Foreskin melanocyte (primary cell): ENCODE measurements at places on chromosomes 2 and 18.
A peak's percentile ranks its signal among the peaks of the same experiment; 100 is the strongest.

- DNase-seq = no peak
These were observed 76.5 kb upstream of the HAAO start for GRCh38 chr2:42868874-42869273.

DNA sequence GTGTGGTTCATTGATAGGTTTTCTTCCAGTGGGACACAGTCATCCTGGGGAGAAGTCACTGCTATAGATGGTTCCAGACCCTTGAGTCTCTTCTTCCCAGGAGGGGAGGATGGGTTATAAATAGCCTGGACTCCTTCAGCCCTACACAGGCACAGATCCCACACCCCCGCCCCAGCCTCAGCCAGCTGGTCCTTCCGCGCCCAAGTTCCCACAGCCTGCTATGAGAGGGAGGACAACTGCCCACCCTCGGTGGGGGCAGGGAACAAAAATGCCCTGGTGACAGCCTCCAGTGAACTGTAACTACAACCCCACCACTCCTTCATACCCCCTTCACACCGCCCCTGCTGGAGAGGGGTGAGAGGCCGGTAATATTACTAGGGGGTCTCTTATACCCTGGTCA lies 3.2 kb downstream of the ZBTB7C start:
- DNase-seq = no peak

GRCh38 chr18:50616484-50617048 lies 56.7 kb downstream of the MAPK4 start:
- DNase-seq = no peak

DNA sequence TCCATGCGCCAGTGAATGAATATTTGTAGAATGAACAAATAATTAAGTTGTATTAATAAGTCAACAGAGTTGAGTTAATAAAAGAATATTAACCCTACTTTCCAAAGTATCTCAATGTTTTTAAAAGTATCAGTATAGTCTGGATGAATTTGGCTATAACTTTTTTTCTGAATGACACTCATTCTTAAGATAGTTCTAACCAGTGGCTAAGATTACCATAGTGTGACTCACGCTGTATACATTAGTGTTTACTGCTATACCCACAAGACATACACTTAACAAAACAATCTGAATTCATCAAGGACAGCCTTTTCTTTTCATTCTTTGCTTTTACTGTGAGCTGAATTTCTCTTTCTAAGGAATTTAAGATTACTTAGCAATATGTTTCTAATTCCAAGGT lies 77.0 kb upstream of the PDE1A start:
- DNase-seq = no peak

- DNase-seq = peak; percentile 39
These were observed 145.0 kb downstream of the CLIP4 start for GRCh38 chr2:29260142-29260772.

DNA sequence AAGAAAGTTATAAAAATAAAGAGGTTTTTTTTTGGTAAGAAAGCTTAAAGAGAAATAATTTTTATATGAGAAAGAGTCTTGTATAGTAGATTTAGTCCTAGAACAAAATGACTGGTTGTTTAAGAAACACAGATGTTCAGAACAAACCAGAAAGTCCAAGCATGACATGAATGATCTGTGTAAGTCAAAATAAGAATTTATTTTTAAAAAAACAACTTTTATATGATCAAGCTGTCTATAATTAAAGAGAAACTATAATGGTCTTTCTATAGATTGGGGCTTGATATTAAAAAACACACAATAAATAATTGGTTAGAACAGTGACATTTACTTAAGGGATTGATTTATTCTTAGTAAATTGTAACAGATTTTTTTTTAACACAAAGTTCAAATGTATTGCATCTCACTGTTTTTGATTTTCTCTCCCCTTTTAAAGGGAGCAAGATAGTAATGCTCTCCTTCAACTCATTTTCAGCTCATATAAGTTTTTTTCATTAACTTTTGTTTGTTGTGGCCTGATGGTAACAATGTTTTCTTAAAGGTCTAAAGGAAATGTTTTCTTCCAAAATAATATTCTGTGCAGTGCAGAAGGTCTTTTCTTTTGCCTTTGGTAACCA lies 1256.8 kb downstream of the LRP1B start:
- no peak for DNase-seq

GRCh38 chr2:192195548-192196418 lies 1.1 kb upstream of the TMEFF2 start:
- no peak for DNase-seq

- no peak for DNase-seq
These were observed 24.9 kb downstream of the FHL2 start for GRCh38 chr2:105373895-105374401.

DNA sequence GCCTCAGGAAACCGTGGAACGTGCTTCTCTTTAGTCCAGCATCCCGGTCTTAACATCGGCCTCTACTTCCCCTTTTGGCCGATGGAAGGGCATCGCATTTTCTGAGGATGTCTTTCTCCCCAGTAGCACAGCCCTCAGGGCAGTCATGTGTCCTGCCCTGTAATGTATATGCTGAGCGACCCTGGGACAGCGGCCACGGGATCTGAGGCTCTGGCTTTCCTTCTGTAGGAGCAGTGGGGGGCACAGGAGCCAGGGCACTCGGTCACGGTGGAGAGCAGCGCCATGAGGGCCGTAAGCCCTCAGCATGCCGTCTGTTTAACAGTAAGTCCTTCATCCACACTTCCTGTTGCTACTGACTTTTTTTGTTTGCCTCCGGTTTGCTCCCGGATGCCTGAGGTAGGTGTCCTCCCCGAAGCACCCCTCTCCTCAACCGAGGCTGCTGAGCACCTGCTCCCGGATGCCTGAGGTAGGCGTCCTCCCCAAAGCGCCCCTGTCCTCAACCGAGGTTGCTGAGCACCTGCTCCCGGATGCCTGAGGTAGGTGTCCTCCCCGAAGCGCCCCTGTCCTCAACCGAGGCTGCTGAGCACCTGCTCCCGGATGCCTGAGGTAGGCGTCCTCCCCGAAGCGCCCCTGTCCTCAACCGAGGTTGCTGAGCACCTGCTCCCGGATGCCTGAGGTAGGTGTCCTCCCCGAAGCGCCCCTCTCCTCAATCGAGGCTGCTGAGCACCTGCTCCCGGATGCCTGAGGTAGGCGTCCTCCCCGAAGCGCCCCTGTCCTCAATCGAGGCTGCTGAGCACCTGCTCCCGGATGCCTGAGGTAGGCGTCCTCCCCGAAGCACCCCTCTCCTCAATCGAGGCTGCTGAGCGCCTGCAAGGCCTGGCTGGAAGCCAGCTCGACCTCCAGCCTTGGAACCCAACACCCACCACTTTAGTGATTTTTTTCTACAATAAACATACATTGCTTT lies 169.3 kb downstream of the HDAC4 start:
- no peak for DNase-seq

DNA sequence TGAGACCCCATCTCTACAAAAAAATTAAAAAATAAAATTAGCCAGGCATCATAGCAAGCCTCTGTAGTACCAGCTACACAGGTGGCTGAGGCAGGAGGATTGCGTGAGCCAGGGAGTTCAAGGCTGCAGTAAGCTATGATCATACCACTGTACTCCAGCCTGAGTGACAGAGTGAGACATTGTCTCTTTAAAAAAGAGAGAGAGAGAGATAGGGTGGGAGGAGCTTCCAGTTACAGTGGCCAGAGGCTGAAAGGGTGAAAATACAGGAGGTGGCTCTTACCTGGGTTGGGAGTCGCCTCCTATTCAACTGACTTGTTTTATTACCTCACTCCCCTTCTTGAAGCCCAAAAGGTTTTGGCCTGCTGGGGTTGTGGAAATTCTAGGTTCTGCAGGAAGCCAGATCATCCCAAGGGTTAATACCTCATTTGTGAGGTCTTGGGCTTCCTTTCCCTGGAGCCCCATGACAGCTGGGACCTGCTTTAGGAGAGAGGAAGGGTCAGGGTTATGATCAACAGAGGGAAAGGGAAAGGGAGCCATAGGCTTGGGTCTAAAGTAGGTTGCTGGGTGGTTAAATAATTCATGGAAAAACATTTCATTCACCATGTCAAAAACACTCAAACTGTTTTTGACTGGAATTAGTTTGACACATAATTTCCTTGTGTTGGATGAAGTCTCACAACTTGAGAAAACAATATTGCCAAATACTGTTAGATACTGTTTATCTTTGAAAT lies 17.4 kb downstream of the DYNC2LI1 start:
- no peak for DNase-seq

GRCh38 chr2:221641181-221641871 lies 69.2 kb upstream of the EPHA4 start:
- DNase-seq = peak; percentile 96

DNA sequence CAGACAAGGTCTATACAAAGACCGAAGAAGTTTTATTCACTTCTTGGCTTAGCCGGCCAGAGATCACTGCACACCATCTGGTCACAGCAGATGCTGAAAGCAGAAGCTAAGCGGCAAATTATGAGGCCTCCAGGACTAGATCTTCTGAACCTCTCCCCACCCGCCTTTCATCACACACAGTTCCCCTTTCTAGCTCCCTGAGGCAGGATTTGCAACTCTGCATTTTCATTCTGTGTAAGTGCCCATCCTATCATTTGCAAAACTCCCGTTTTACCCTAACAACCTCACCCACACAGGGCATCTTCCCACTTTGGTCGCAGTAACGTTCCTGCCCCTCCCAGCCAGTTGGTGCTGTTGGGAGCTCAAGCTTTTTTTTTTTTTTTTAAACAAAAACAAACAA lies 3.1 kb upstream of the MOB1A start:
- no peak for DNase-seq

DNA sequence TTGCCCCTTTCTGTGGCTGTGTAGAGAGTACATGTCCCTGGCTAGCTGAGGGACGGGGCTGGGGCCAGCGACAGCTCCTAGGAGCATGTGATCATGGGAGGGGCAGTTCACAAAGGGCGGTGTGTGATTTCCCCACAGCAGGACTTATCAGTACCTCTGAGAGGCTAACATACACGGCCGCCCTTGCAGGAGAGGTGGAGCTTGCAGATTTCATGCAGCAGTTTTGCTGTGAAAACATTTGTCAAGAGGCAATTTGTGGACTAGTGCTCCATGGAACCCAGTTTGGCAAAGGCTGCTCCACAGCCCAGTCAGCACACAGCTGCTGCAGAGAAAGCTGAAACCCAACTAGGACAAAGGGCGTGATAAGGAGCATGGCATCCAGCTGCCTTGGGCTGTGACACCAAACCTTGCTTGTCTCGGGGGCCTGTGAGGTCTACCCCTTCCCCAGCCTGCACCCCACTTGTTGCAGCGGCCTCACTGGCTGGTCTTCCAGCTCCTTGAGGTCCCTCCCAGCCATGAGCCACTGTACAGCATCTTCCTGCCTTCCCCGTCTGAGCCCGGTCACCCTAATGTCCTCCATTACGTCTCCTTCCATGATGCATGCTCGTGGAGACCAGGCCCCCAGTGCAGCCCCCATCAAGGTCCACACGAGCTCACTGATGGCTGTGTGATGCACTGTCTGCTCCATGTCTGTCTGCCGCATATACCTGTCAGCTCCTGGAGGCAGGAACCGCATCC lies 121.4 kb upstream of the HDAC4 start:
- DNase-seq = no peak

- DNase-seq = no peak
These were observed 121.0 kb upstream of the TWIST2 start for GRCh38 chr2:238726670-238727584.

DNA sequence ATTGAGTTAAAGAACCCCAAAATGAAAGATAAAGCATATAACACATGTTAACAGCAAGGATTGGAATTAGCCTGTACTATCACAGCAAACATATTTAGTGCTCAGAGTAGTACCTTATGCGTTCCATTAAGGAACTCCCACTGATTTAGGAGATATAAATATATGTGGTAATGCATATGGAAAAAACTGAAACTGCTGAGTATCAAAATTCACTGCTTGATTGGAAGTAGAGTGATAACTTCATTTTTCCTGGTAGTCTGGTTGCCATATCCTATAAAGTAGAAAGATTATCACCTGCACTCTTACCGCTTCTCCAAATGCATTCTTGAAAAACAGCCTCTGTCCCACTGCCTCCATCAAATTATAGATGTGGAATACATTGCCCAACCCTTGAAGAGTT lies 95.1 kb upstream of the FOSL2 start:
- DNase-seq = no peak

- no peak for DNase-seq
These were observed 28.1 kb downstream of the CEP192 start for GRCh38 chr18:13019301-13019700.

- DNase-seq = no peak
These were observed 308.5 kb downstream of the GBX2 start for GRCh38 chr2:235859651-235860050.

DNA sequence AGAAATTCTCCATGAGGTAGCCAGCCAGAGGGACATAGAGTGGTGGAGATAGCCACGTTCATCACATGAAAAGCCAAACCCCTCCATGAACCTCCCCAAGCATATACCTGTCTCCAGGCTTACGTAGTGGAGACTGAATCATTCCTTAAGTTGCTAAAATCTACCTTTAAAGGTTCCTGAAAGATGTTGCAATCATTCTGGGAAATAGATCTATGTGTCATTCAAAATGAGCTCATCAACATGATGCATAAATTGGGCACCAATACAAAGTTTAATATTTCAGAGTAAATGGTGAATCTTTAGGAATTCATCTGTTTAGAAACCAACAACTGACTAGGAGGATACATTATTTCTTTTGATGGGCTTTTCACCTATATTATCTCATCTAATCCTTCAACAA lies 362.6 kb upstream of the ID2 start:
- DNase-seq = no peak

GRCh38 chr2:201820383-201821007 lies 14.2 kb downstream of the CDK15 start:
- no peak for DNase-seq

DNA sequence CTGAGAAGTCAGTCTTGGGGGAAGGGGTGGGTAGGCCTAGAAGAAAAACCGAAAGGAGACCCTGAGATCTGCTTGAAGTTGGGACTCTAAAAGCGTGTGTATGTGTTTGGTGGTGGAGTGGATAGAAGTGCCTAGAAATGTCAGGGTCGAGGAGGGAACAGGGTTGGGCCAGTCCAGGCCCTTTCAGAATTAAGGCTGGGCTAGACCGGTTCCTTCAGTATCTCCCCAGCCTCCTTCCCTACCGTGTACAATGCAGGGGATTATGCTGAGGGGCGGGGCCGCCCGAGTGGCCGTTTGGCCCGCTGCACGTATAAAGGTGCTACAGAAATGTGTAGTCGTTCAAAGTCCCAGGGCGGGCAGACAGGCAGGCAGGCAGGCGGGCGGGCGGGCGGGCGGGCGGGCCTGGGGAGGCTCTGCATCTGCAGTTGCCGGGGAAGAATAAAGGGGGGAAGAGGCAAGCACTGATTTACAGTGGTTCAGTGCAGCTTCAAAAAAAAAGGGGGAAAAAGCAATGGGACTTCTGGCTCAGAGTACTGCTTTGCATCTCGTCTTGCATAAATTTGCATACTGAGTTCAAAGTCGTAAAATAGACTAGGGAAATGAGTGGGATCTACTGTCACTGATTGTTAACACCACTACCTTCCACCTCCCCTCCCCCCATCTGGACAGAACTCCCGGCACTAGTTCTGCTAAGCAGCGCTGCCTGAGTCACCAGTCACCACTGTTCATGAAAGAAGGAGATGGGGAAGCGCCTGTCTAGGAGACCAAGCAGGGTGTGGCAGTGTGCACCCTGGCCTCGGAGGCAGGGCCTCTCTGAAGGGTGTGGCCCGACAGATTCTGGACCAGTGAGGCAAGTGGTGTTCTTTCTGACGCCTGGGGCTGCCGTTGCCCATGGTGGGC lies 3.6 kb downstream of the IGFBP2 start:
- no peak for DNase-seq

- DNase-seq = no peak
These were observed 113.4 kb upstream of the TANK start for GRCh38 chr2:161046876-161047275.
